Hematopoietic multipotent progenitor cell treated with erythropoietin and hydrocortisone succinate and interleukin-3 and kit ligand, for 15 days (in vitro differentiated cells): ENCODE measurements at places on chromosomes 12 and 14.

DNA sequence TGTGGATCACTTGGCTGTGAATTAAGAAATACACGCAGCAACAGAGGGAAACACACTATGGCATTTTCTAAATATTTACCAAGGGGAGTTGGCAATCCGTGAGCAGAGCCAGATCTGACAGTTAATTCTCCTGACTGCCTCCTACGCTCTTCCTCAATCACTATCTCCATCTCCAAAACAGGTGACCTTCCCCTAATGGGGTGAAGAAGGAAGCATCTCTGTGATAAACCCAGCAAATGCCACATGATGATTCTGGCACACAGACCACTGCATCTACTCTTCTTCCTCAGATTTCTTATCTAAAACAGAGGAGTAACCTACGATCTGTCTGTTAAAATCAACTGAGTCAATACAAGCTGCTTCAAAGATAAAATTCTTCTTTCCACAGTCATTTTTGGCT is 4.4 kb downstream of the SPTB start:
- DNase-seq, result no peak

DNA sequence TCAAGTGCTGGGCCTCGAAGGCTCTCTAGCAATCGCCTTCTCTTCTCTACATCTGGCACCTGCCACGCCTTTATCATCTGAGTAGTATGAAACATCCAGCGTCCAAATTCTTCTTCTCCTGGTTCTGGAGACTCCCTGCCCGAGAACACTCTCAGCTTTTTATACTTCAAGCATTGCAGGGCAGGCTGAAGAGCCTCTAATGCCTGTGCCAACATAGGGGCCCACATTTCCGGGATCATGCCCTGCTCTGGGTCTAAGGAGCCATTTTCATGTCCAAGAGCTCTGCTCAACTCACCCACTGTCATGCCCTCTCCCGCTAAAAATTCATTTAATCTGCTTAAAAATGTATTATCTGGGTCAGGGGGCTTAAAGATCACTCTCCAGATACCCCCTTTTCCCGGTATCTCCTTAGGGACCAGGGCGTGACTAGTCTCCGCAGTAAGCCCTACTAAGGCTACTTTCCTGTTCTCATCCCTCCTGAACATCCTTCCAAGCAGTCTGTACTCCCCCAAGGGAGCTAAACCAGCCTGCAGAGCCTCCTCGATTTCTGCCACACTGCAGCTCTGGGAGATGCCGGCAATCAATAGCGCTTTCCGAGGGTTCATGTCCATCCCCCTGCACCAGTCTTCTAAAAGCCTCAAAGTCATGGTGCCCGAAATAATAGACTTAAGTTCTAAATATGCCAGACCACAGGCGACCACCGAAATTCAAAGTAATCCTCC is 940 bp downstream of the MOAP1 start:
- DNase-seq, result no peak

DNA sequence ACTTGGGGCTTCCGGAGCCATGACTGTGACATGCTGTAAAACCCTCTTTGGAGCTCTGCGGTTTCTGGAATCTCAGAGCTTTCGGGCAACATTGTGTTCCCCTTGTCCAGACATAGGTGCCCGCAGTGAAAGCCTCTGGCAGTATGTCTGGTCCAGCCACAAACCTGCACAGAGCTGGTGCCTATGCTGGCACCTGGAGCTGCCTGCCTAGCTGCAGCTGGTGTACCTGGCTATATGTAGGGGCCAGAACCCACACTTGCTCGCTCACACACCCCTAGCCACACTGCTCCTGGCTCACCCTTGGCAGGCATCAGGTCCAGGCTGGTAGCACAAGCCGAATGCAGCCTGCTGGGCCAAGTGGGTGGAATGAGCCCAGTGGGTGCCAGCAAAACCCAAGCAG is 861.1 kb downstream of the FLRT2 start:
- DNase-seq, result no peak

DNA sequence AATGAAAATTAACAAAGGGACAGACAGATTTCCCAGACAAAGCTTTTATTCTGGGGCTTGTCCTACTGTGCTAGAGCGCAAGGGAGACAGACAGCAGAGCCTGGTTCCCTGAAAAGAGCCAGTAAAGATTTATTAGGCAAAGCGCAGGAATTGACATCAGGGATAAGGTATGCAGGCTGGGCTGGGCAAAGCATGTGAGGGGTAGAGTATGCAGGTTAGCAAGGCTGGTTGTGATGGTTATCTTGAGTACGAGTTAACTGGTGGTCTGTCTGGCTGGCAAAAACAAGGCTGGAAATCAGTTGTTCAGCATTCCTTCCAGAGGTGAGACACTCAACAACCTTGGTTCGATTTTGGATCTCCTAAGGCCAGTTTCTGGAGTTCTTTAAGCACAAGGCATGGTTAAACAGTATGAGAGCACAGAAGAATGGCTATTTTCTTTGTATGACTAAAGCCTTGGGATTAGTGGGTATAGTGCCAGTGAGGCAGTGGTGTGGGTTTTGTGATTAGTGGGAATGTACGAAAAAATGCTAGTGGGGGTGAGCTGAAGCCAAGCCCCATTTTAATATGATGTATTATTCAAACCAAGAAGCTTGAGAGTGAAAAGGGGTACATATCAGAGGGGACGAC is 30.9 kb downstream of the BTBD7 start:
- DNase-seq, result no peak

DNA sequence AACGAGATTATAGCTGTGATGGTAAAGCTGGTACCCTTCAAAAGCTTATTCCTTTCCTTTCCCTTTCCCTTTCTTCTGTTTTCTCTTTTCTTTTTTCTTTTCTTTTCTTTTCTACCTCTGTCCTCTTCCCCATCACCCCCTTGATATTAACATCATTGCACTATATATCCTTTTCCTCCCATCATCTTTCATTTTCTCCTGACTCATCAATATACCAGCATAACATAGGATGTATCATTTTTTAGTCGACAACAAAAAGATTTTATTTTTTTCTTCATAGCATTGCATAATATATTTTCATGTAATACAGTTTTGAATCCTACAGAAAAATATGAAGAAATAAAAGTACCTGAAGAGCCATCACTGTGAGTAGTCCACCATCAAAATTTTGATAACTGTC is 230.6 kb downstream of the RAD51B start:
- no peak for DNase-seq

DNA sequence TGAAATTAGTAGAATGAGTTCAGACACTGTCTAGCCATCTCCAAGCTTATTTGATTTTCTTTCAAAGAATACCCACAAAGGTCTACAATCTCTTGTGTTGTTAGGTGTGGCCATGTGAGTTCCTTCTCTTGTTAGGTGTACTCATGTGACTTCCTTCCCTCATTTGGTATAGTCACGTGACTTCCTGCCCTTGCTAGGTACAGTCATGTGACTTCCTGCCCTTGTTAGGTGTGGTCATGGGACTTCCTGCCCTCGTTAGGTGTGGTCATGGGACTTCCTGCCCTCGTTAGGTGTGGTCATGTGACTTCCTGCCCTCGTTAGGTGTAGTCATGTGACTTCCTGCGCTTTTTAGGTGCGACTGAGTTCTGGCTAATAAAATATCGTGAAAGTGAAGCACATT is 179.6 kb downstream of the TMX1 start:
- no peak for DNase-seq

DNA sequence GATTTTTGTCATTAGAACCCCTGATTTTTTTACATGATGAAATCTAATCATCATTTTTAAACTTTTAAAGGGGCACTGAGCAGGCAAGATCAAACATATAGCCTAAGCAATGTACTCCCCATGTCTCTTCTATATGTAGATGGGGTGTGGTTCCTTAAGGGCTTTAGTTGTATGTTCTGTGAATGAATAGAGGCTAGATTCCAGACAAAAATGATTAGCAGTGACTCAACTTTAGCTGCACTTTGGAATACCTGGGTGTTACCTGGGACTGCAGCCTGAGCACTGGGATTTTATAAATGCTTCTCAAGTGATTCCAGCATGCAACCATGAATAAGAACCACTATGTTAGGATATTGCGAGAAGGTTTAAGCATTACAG is 256.7 kb upstream of the PLEKHG7 start:
- no peak for DNase-seq

- no peak for DNase-seq
Observed at GRCh38 chr14:50055461-50056228, 60.7 kb downstream of the VCPKMT start.

DNA sequence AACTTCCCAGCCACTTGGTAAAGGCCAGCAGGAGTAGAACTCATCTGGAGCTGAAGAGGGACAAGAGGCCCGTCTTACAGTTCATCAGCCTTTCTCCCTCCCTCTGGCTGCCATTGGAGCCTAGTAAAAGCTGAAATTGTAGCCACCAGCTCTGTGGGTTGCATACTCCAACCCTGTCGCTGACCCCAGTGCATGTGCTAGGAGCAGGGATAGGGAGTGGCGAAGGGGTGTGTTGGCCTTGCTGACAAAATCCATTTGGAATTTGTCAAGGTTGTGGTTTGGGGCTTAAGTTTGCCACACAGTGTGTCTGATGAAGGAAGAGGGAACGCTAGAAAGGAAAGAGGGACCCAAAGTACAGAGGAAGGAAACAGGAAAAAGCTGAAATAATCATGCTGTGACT is 4.0 kb upstream of the ARF3 start:
- DNase-seq, result no peak

DNA sequence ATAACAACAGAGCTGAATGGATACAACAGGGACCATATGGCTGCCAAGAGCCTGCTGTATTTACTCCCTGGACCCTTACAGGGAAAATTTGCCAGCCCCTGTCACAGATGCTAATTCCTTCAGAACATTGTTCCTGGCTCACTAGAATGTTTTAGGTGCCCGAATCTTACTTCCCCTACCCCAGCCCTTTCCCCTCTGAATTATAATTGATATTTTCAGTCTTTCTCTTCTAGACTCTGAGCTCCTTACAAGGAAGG is 235.3 kb downstream of the KSR2 start:
- no peak for DNase-seq

DNA sequence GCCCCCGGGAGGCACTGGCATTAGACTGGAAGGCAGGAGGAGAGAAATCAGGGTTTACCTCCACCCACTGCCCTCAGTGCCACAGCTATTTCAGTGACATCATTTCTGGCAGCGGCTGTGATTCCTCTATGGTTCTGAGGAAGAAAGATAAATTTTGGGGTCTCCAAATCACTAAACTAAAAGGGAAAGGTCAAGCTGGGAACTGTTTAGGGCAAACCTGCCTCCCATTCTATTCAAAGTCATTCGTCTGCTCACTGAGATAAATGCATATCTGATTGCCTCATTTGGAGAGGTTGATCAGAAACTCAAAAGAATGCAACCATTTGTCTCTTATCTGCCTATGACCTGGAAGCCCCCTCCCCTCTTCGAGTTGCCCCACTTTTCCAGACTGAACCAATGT is 14.0 kb upstream of the CRY1 start:
- DNase-seq, result no peak

DNA sequence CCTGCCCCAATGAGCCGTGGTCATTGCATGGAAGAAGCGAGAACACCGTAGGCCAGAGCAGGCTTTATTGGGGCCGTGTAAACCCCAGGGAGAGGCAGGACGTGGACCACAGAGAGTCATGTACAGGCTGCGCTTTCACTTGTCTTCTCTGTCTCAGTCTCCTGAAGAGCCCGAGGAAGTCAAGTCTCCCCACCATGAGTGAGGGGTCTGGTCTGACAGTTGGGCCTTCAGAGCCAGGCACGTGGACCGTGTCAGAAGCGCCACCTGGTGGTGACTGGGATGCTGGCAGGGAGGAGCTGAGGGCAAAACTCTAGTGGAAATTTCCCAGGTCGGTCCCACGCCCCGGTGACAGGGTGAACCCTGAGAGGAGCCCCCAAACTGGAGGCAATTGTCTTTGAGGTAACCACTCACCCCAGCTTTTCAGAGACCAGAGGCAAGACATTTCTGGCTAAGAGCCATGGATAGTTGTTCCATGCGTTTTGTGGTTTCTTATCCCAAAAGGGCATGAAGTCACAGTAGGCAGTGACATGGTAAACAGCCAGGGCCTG is 17.4 kb downstream of the RPS6KL1 start:
- DNase-seq, result peak; percentile 79

DNA sequence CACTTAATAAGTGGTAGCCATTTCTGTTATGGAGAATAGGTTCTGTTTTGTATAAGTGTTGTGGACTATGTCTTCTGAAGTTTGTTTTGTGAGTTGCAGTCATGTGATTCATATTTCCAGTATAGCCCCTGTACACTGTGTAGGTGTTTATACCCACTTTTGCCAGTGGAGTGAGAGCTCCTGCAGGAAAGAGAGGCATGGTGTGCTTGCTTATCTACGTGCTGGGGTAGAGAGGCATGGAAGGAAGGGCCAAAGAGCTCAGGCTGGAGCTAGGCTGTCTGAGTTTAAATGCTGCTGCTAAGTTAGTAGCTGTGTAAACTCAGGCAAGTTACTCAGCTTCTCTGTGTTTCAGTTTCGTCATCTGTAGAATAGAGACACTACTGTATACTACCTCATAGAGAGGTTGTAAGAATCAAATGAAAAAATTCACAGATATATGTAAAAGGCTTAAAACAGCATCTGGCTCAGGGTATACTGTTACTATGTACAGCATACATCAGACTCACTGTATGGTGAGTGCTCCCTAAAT is 88.2 kb upstream of the SLC38A2 start:
- no peak for DNase-seq
